ENCODE measurements at places on chromosomes 6 and 20.

DNA sequence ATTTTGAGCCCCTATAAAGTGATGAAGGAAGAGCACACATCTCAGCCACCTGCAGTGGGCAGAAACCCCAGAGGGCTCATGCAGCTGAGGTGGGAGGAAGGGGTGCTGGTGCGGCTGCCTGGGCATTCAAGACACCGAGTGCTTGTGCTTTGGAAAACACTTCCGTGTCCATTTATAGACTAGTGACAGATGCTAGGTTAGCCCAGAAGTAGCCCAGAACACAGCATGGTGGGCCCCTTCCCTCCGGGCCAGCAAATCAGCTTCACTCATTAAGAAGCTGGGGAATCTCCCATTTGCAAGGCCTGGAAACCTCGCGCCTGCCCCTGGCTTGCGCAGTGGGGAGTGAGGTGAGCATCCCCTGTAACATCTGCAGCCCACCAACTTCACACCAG lies 12.9 kb downstream of the BEND3 start:
- DNase-seq, result peak; percentile 39

DNA sequence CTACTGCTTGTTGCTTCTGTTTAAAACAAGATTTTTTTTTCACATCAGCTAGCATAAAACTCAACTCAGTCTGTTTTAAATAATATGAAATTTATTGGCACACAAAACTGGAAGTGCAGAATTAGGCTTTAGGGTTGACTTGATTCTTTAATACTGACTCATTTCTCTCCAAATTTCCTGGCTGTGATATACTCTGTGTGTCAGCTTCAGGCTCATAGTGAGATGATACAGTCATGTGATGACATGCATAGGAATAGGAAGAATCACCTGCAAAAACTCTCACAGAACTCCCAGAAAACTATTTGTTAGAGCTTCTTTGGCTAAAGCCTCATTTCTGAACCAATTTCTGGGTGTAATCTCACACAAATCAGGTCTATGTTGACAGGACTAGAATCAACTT lies 1068.0 kb upstream of the EPHA7 start:
- no peak for DNase-seq

GRCh38 chr6:54335871-54336270 lies 27.6 kb downstream of the TINAG start:
- no peak for DNase-seq

DNA sequence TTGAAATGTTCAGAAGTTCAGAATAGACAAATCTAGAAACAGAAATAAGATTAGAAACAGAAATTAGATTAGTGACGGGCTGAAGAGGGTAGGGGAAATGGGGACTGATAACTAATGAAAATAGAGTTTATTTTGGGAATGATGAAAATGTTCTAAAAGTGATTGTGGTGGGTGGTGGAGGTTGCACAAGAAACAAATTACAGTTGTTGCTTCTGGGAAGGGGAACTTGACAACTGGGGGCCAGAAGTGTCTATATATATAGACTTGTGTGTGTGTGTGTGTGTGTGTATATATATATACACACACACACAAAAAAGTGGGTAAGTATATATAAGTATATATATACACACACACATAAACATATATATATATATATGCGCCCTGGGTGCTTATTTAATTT lies 86.5 kb upstream of the RREB1 start:
- no peak for DNase-seq

DNA sequence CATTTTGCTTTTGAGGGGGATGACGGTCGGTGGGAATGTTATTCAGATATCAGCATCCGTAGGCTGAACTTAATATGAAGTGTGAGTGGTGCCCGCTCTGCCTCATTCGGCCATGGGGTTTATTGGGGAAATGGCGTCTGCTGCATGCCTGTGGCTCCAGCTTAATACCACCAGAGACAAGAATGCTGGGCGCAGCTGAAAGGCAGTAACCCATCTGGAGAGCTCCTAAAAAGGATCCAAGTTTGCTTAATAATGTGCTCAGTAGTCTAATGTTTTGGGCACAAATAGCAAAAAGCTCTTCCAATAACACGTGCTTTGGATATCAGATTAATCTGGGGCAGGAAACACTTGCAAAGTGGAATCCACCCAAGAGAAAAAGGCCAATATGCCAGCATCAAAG lies 273.0 kb upstream of the TAB2 start:
- no peak for DNase-seq

GRCh38 chr6:11705483-11705882 lies 73.1 kb downstream of the ADTRP start:
- DNase-seq, result no peak

GRCh38 chr6:156878681-156879080 lies 101.5 kb downstream of the ARID1B start:
- no peak for DNase-seq

DNA sequence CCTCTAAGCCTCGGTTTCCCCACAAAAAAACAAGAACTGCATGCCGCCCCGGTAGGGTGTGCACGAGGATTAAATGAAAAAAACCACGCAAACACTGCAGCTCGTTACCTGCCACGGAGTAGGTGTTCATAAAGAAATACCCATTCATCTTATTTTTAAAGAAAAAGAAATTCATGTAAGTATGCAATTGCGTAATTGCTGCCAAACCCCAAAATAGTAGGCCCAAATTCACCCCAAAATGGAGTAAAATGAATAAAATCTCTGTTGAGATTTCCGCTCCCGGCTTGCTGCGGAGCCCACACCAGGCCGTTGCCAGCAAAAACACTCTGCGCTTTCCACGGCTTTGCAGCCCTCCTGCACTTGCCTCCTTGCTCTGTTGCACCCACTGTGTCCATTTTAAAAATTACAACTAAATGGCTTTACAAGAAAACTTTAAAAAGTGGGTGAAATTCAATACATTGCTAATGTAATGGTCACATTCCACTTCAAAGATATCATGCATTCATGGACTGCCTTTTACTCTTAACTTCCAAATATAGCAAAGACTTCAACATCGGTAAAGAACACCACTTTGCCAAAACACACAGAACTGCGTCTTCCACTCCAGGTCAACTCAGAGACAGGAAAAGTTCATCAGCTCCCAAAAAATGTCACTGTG lies 125.0 kb downstream of the ZMYND8 start:
- no peak for DNase-seq

GRCh38 chr6:42103753-42104094 lies 38.7 kb downstream of the C6orf132 start:
- DNase-seq, result no peak

GRCh38 chr20:16017656-16018055 lies 555.6 kb downstream of the KIF16B start:
- no peak for DNase-seq

- DNase-seq, result no peak
These were observed 3.9 kb downstream of the HLA-DQA1 start for GRCh38 chr6:32641122-32641521.

DNA sequence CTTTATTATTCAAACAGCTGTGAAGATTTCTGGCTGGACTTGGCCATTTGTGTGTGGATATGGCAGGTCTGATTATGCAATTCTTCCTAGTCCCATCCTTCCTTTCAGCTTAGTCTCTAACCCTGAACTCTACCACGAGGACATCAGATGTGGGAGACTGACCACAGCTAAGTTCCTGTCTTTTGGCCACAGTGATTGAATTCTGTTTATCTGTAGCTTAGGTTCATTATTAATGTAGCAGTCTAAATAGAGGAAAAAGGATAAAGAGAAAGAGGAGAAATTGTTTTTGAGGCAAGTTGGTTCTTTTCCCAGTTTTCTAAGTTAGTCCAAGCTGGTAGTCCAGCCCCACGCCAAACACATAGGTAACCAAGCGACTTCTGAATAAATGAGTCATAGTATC lies 598.9 kb downstream of the RFPL4B start:
- no peak for DNase-seq

DNA sequence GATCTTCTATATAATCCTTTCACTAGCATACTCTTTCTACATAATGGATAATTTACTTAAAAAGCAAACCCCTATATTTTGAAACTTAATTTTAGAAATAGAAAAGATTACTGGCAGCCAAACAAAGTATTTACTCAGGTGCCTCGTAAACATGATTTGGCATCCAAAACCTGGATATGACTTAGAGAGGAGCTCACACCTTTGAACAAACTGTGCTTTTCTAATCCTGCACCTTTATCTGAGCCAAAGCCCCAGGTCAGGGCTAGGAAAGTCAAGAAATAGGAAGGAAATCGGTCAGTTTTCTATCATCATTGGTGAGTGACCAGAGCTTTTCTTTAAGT lies 170.9 kb downstream of the PHF3 start:
- no peak for DNase-seq

- no peak for DNase-seq
These were observed at the start of gene OVOL2 for GRCh38 chr20:18057101-18057993. OVOL2 (minus strand) TSS chr20:18057916; CDS start chr20:18057634, 282 bp downstream.

GRCh38 chr6:123352279-123352678 lies 284.5 kb downstream of the TRDN start:
- no peak for DNase-seq

- DNase-seq, result no peak
These were observed 13.3 kb downstream of the SLA2 start for GRCh38 chr20:36632487-36633284.

- DNase-seq, result no peak
These were observed 270.6 kb downstream of the PRL start for GRCh38 chr6:22026164-22026678.

DNA sequence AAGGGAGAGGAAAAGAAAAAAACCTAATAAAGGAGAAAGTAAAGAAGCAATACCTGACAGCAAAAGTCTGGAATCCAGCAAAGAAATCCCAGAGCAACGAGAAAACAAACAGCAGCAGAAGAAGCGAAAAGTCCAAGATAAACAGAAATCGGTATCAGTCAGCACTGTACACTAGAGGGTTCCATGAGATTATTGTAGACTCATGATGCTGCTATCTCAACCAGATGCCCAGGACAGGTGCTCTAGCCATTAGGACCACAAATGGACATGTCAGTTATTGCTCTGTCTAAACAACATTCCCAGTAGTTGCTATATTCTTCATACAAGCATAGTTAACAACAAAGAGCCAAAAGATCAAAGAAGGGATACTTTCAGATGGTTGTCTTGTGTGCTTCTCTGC lies 70.8 kb upstream of the RNF146 start:
- no peak for DNase-seq

- DNase-seq, result no peak
These were observed 328.5 kb downstream of the EPM2A start for GRCh38 chr6:145406783-145407182.

- DNase-seq, result peak; percentile 79
These were observed 377.0 kb downstream of the CDH4 start for GRCh38 chr20:61628901-61629601.

GRCh38 chr6:25488156-25488555 lies 163.9 kb upstream of the SCGN start:
- no peak for DNase-seq

GRCh38 chr20:32157611-32158010 lies 48.1 kb downstream of the TM9SF4 start:
- DNase-seq, result no peak

DNA sequence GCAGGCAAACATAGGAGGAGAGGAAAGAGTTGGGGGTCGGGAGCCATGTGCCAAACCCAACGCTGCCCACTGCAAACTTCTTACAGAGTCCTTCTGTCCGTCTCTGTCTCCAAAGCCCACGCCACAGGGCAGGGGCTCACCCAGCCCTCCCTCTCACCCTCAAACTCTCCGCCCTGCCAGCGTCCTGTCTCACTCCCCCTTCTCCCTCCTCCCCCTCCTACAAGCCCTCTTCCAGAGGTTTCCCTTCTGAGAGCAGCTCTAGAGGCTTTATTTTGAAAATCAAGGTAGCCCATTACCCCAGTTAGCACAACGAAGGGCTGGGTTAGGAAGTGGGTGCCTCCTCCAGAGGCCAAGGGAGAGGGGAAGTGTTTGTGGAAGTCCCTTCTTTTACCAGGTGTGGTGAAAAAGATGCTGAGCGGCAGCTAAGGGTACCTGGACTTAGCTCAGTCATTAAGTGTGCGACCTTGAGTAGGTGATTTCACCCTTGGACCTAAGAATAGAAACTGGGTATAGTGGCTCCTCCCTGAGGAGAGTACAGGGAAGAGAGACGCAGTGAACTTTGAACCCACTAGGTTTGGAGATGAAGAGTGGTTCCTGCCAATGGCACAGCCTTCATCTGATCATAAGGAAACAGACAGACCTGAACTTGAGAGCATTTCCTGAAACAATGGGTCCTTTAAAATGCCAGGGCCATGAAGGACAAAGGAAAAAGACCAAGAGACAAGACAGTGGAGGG lies 123.8 kb downstream of the BANF2 start:
- DNase-seq, result no peak

GRCh38 chr20:35665949-35666288 lies 1.2 kb upstream of the CPNE1 start:
- no peak for DNase-seq

DNA sequence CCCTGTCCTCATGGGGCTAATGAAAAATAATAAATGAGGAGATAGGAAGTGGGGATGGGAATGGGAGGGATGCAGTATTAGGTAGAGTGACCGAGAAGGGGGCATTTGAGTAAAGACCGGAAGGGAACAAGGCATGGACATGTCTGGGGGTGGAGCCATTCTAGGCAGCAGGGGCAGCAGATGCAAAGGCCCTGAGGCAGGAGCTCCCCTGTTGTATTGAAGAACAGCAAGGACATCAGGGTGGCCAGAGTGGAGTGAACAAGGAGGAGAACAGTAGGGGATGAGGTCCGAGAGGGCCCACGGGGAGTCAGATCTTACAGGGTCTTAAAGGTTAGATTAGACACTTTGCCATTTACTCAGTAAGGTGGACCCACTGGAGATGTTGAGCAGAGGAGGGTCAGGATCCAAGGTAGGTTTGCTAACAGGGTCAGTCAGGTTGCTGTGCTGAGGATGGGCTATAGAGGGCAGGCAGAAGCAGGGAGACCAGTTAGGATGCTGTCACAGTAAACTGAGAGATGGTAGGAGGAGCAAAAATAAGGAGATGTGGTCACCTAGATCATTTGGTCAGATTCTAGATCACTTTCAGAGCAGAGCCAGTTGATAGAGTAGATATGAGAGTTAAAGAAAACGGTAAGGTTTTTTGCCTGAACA lies 18.7 kb downstream of the TAF8 start:
- no peak for DNase-seq

DNA sequence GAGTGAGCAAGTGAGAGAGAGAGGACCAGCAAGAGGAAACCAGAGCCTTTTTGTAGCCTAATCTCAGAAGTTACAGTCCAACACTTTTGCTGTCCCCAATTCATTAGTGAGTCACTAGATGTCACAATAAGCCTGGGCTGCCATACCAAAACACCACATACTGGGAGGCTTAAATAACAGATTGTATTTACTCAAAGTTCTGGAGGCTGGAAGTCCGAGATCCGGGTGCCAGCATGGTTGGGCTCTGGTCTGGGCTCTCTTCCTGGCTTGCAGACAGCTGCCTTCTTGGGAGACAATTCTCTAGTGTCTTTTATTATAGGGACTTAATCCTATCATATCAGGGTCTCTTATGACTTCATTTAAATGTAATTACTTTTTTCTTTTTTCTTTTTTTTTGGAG lies 50.7 kb upstream of the FERMT1 start:
- no peak for DNase-seq

DNA sequence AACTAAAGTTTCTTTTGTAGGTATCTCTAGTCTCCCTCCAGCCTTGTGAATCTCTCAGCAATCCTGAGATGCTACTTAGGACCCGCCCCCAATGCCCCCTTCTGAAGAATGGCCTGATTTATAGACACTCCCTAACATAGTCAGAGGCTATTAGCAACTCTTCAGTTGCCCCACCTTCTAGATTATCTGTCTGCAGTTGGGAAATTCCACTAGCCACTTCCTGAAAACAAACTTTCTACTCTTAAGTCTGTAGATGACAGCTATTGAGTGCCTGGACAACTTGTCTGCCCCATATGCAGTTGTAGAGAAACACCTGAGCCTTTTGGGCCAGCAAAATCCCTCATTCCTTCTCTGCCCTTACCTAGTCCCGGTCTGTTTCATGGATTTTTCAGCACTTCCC lies 188.2 kb upstream of the PREP start:
- DNase-seq, result no peak
